ENCODE measurements at places on chromosomes 2 and 18. TPM values are rescaled to one million over a fixed set of nuclear protein-coding genes. Genes with fewer than 3 reads are reported as not detected.

Gene ACKR3
- 13.3 TPM for total RNA-seq

Gene NYAP2
- total RNA-seq = not detected

Gene ABCG8
- not detected for total RNA-seq

Gene GAREM2
- total RNA-seq = 6.0 TPM

Gene ELOA2
- not detected for total RNA-seq

Gene NAPG
- total RNA-seq = 30.7 TPM

Gene HOXD13
- total RNA-seq = not detected

Measured in cardiac atrium fibroblast (primary cell).